ENCODE measurements at places on chromosomes 7 and 10.

- DNase-seq: no peak
Measured at GRCh38 chr7:78558566-78558965, 760.0 kb downstream of the PHTF2 start.

- no peak for DNase-seq
Measured at GRCh38 chr7:109834851-109835250, 1256.1 kb upstream of the LRRN3 start.

GRCh38 chr10:66572700-66573099, 353.1 kb upstream of the LRRTM3 start:
- DNase-seq: no peak

- DNase-seq: no peak
Measured at GRCh38 chr10:130218936-130219335, 82.7 kb downstream of the GLRX3 start.

GRCh38 chr7:41627645-41628298, 75.1 kb downstream of the INHBA start:
- no peak for DNase-seq

Data from stimulated activated CD4-positive, alpha-beta T cell treated with anti-CD3 and anti-CD28 coated beads, Interleukin-15, amount 100 ng/mL, for 48 hours (primary cell).